ENCODE measurements at places on chromosomes 2 and 18. TPM values are rescaled to one million over a fixed set of nuclear protein-coding genes. Genes with fewer than 3 reads are reported as not detected.

TLX2 gene
- 2.6 TPM for total RNA-seq

DSG1 gene
- total RNA-seq: not detected

DNA sequence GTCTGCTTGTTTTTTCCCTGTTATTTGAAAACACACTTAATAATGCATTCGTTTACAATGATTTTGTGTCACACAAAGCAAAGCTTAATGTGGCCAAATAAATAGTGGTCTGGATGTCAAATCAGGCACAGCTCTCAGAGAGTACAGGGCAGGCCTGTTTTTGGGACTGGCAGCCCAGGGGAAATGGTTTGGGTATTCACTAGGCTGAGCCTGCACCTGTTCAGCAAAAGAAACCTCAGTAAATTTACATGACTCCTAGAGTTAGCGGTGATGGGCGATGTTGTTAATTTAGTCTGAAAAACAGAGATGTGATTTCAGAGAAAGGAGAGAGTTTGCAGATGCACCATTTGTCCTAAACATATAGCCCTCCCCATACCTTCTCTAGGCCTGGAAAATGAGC, 197.1 kb downstream of the ALK start:
- no peak overlapping the region for H3K4me3 ChIP-seq
- H3K36me3 ChIP-seq: no peaks in the 10 kb centered on the region
- H3K27me3 ChIP-seq: peaks cover 17% of the 10 kb centered on the region
- no peak overlapping the region for H3K27ac ChIP-seq
- no peak for DNase-seq
- no peaks in the 10 kb centered on the region for H3K4me1 ChIP-seq

RGPD5 gene
- total RNA-seq: 20.3 TPM

DNA sequence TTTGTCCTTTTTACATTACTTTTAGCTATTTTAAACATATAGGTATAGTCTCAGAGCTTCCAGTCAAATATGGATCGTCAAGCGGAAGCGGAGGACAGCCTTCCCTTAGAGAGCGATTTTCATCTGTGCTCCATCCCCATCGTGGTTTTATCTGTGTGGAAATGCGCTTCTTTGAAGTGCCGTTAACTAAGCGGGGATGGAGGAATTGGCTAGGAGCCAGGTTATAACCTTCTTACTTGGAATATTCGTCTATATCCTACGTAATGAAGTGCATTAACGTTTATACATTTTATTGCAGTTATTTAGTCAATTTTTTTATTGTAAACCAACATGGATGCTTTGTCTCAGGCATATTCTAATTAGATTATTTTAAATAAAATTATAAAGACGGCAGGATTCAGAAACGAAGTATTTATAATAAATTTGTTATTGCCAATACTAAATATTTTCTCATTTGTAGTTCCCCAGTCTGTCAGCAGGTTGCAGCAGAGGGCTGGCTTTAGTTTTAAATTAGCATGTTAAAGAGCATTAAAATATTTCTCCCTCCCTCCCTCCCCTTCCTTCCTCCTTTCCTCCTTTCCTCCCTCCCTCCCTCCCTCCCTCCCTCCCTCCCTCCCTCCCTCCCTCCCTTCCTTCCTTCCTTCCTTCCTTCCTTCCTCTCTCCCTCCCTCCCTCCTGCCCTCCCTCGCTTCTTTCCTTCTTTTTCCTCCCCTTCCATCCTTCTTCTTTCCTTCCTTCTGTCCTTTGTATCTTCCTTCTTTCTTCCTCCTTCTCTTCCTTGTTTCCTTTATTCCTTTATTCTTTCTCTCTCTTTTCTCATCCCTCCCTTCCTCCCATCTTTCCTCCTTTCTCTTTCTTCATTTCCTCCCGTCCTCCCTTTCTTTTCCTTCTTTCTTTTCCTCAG, 80.6 kb upstream of the DOCK10 start:
- peak; percentile 21 for DNase-seq
- no peaks in the 10 kb centered on the region for H3K36me3 ChIP-seq
- H3K27me3 ChIP-seq: peaks cover 8% of the 10 kb centered on the region
- no peak overlapping the region for H3K27ac ChIP-seq
- no peaks in the 10 kb centered on the region for H3K4me1 ChIP-seq

DNAH7 gene
- not detected for total RNA-seq

ZNF521 gene
- not detected for total RNA-seq

RHOB gene
- 14.4 TPM for total RNA-seq

DNA sequence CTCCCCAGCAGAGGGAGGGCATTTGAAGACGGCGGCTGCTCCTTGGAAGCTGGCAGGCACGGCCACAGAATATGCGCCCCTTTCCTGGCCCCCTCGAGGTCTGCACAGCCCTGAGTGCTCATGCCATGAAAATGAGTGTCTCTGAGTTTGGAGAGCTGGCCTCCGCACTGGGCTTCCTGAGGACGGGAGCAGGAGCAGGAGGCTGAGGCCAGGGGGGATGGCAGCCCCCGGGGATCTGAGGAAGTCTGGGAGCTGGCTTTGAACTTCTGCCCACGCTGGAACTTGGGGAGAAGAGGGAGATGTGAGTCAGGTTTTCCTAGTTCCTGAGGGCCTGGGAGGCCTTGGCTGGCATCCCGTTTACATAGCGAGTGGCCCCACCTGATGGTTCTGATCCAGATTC, 47.0 kb downstream of the RRM2 start:
- H3K27me3 ChIP-seq: no peaks in the 10 kb centered on the region
- peaks cover 41% of the 10 kb centered on the region for H3K36me3 ChIP-seq
- no peak for DNase-seq
- H3K4me1 ChIP-seq: no peaks in the 10 kb centered on the region
- H3K4me3 ChIP-seq: no peak overlapping the region

HNRNPLL gene
- total RNA-seq: 104 TPM

DNA sequence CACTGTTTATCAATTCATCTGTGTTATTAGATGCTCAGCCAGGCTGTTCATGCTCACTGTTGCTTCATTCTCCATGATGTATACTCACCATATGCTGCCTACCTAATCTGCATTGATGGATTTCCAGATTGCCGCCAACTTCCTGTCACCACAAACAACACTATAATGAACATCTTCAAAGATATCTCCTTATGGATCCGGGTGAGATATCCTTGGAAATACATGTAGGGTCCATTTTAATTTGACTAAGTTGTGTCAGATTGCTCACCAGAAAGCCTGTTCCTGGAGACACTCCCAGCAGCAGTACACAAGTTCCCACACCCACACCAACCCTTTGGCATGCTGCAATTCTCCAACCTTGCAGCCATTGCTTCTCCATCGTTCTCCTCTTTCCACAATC, 547.5 kb upstream of the TNP1 start:
- no peaks in the 10 kb centered on the region for H3K36me3 ChIP-seq
- H3K27me3 ChIP-seq: no peaks in the 10 kb centered on the region
- no peak overlapping the region for H3K4me3 ChIP-seq
- no peak overlapping the region for H3K27ac ChIP-seq

GRCh38 chr18:1505856-1506255, 601.2 kb downstream of the ADCYAP1 start:
- no peaks in the 10 kb centered on the region for H3K4me1 ChIP-seq
- H3K4me3 ChIP-seq: no peak overlapping the region
- no peaks in the 10 kb centered on the region for H3K36me3 ChIP-seq
- no peak for DNase-seq

CTLA4 gene
- total RNA-seq: 101 TPM

ADGRF3 gene
- 2.5 TPM for total RNA-seq

- no peak overlapping the region for H3K4me3 ChIP-seq
- no peak for DNase-seq
- H3K36me3 ChIP-seq: peaks cover 55% of the 10 kb centered on the region
- H3K27me3 ChIP-seq: no peaks in the 10 kb centered on the region
- H3K4me1 ChIP-seq: peaks cover 44% of the 10 kb centered on the region
- H3K27ac ChIP-seq: no peak overlapping the region
Observed at GRCh38 chr2:55610954-55611743, 6.3 kb downstream of the PPP4R3B start.

- no peak for DNase-seq
- peaks cover 12% of the 10 kb centered on the region for H3K4me1 ChIP-seq
- peaks cover 14% of the 10 kb centered on the region for H3K27me3 ChIP-seq
- H3K27ac ChIP-seq: no peak overlapping the region
Observed at GRCh38 chr2:204143216-204144014, 206.9 kb downstream of the ICOS start.

DNA sequence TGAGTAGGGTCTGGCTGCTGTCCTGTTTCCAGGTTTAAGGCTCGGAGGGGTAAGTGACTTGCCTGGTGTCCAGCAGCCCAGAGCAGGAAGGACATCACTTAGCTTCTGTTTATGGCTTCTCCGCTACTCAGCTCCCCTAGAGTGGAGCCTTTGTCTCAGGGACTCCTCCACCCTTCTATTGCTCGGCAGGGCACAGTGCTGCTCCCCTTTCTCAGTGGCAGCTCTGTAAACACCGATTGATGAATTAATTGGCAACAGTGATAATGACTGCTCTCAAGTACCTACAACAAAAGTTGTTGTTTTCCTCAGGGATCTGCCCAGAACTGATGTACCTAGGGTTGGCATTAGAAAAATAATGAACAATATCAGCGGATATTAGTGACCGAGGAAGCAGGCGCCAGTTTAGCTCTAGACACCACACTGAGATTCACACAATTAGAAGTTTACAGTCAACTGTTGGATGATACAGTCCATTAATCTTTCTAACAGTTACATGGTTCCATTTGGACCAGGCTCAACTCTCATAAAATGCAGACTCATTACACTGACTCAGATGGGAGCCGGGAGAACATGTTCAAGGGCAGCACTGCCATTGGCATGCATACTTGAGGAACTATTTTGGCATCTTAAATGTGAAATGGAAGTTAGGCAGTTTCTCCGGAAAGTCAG, 265.7 kb downstream of the MTX2 start:
- no peaks in the 10 kb centered on the region for H3K36me3 ChIP-seq
- H3K4me1 ChIP-seq: no peaks in the 10 kb centered on the region
- peaks cover 16% of the 10 kb centered on the region for H3K27me3 ChIP-seq
- H3K4me3 ChIP-seq: no peak overlapping the region
- no peak for DNase-seq
